AG09309 (cell line): ENCODE measurements at places on chromosomes 7 and 10.

GRCh38 chr7:1193593-1194424 lies 33.8 kb upstream of the ZFAND2A start:
- no peak for DNase-seq

- DNase-seq = peak; percentile 48
Measured at GRCh38 chr10:3749600-3749999, 35.4 kb downstream of the KLF6 start.

GRCh38 chr10:127813290-127813689 lies 76.3 kb downstream of the FOXI2 start:
- DNase-seq = no peak

- DNase-seq = no peak
Measured at GRCh38 chr7:135260930-135261721, 27.5 kb downstream of the STRA8 start.

DNA sequence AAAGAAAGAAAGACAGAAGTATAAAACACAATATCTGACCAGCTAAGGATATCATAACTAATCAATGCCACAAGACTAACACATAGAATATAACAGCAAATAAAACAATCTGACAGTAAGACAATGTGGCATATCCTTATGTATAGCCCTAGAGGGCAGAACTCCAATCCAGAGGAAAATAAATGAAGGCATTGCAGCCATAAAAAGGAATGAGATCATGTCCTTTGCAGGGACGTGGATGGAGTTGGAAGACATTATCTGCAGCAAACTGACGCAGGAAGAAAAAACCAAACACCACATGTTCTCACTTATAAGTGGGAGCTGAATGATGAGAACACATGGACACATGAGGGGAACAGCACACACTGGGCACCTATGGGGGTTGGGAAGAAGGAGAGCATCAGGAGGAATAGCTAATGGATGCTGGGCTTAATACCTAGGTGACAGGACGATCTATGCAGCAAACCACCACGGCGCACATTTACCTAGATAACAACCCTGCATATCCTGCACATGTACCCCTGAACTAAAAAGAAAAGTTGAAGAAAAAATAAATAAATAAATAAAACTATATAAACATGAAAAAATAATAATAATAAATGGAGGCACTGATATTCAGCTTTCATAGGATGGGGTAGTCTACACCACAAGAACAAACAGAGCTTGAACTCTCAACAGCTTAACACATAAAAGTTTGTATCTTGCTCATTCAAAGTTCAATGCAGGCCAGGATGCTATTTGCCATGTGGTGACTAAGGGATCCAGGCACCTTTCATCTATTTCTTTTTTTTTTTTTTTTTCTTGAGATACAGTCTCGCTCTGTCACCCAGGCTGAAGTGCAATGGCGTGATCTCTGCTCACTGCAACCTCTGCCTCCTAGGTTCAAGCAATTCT lies 66.1 kb upstream of the KAT6B start:
- DNase-seq = no peak

DNA sequence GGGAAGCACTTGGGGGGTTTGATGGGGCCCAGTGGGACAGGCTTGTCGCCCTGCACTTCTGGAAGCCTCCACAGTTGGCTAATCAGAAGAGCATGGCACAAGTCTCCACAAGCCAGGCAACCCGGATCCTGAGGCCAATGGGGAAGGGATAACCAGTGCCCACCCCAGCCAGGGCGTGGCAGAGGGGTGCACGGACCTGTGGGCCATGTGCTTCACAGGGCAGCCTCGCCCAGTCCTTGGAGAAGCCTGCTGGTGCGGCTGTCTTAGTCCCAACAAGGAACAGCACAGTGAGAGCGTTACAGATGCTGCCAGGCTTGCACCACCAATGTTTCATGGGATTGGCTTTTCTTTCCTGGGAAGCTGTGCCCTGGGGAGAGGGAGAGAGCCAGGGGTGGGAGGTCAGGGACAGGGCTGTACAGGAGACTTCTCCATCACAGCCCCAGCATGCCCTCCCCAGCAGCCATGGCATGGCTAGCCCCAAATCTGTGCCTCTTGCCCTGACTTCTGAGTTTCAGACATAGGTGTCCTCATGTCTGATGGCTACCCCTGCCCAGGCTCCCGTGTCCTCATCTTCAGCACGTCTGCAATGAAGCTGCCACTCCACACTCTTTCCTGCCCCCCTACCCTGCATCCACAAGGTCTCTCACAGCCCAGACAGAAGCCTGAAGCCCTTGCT lies 116.0 kb downstream of the PTPN20 start:
- no peak for DNase-seq

DNA sequence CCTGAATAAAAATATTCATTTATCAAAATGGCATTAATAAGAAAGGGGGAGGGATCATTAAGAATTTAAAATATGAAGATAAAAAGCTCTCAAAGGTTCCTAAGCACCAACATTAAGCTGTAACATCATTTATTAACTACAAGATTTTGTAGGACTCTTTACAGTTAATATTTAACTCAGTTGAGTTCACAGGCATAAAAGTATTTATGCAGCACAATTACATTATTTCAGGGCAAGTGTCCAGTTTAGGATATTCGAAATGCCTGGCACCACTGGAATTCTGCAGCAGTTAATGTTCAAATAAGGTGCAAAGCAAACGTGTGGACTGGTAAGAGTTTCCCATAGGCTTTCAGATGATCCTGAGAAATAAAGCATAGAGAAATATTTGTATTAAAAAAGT lies 30.5 kb downstream of the NPS start:
- DNase-seq = no peak

GRCh38 chr10:110391541-110391940 lies 86.8 kb upstream of the SMNDC1 start:
- no peak for DNase-seq

DNA sequence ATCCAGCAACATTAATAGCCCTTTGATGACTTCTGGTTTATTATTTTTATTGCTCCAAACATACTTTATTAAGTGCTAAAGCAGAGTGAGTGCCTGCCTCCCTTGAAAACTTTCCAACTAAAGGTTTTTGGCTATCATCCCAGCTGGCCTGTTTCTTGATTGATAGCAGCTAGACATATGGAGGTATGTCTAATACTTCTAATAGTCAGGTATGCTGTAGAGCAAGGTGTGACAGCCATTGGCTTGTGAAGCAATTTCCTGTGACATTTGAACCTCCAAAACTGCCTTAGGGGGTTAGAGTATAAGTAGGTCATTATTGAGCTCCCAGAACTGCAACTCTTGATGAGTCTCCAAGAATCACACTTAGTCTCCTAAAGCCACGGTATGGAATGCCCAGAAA lies 55.8 kb downstream of the LOXL4 start:
- no peak for DNase-seq

DNA sequence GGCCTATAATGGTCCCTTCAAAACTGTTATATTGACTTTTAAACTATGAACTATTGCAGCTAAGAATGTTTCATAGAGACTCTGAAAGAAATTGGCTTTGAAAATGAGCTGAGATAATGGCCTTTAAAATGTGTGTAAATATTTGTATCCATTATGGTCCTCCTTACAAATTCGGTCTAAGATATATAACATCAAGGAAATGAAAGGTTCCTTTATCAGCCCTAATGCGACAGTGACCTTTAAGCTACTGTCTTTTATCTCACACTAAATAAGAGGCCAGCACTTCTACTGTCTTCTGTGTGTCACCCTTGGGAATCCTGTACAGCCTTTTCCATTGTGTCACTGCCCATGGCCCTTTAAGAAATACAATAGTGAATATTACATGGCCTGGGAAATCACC lies 19.5 kb downstream of the COL28A1 start:
- no peak for DNase-seq

GRCh38 chr10:49300140-49300974 lies 1.4 kb downstream of the C10orf71 start:
- no peak for DNase-seq

- no peak for DNase-seq
Measured at GRCh38 chr10:52895059-52895458, 122.5 kb upstream of the MBL2 start.

- no peak for DNase-seq
Measured at GRCh38 chr10:82609845-82610244, 734.9 kb downstream of the NRG3 start.

- DNase-seq = no peak
Measured at GRCh38 chr7:74222851-74223710, 13.3 kb downstream of the LAT2 start.

GRCh38 chr7:155889636-155890511 lies 77.6 kb upstream of the SHH start:
- DNase-seq = no peak

- DNase-seq = no peak
Measured at GRCh38 chr10:71745664-71746250, 26.2 kb upstream of the C10orf105 start.

DNA sequence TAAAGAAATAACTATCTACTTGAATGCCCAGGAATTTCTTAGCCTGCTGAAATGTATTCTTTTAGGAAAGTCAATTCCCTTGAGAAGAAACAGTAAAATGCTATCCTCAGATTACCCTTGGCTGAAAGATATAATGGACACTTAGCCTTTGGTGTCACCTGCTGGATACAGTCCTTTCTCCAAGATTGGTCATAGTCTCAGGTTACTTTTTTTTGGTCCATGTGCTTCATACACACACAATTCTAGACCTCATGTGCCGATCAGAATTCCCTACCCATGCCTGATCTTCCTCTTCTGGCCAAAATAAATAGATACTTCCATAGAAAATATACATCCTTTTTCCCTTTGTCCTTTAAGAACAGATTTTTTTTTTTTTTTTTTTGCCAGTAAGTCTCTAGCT lies 218.9 kb upstream of the PHYHIPL start:
- no peak for DNase-seq

DNA sequence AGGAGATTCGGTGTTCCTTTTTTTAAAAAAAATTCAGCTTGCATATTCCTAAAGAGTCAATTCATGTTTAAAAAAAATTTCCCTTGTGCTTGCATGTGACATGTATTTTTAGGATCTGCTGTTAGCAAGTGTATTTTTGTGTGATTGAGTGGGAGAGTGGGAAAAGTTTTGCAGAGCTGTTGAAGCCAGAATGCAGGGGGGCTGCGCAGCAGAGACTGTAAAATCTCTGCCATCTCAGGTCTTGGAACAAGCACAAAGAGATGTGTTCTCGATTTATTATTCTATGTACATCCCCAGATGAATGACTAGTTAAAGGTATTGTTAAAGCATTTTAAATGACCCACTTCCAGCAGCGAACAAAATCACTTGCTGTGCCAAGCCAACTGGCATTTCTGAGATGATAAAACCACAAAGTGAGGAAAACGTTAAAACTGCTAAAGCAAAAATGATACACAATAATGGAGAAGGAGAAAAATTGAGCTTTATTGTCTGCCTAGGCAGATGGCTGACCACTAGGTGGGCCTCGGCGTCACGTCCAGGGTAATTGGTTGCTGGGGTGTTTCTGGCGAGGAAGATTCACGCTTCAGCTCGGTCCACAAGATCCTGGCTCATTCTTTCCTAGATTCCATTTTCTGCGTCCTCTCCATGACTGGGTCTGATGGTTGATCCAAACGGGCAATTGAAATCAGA lies 67.0 kb upstream of the ATRNL1 start:
- DNase-seq = no peak

- DNase-seq = no peak
Measured at GRCh38 chr10:114083040-114083439, 39.4 kb downstream of the ADRB1 start.
